ENCODE measurements at places on chromosomes 12 and 14.
A peak's percentile ranks its signal among the peaks of the same experiment; 100 is the strongest.

- no peak for DNase-seq
Observed at GRCh38 chr14:61652526-61653262, 42.6 kb upstream of the HIF1A start.

DNA sequence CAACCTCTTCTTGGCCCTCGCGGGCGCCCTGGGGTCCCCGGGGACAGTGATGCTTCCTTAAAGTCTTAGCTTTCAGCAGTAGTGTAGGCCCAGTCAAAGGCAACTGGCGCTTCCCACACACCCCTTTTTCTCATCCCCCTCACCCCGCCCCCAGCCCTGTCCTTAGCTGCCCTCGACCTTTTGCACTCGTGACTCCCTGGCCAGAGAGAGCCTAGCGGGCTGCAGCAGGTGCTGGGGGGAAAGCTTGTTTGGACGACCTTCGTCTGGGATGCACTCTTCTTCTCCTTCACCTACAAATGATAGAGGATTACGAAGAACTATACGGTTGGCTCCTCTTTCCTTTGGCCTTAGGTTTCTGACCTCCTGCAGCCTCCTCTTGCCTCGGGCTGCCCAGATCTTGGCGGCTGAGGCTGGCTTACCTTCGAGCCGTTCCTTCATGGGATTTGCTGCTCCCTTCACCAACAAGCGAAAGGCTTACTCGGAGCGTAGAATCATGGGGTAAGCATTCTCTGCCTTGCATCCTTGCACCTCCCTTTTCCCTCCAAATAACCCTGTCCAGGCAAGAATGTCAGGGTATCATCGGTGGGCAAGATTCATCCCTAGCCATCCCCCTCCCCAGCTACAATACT, 815 bp downstream of the COQ10A start:
- DNase-seq: no peak

DNA sequence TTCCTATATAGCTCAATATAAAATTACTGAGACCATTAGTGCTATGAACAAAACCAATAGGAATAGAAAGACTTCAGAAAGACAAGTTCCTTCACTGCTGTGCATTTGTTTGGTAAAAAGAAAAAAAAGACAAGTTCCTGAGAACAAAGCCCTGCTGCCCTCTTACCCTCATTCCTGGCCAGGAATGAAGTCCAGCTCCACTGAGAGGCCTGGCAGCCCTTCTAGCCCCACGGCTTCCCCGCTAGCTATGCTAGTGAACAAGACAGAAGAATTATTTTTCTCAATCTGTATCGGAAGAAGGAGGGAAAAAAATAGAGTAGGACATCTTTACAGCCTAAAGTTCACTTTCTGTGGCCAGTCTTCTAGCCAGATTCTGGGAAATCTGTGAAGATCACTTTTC, 1.6 kb downstream of the MFAP5 start:
- DNase-seq: no peak

DNA sequence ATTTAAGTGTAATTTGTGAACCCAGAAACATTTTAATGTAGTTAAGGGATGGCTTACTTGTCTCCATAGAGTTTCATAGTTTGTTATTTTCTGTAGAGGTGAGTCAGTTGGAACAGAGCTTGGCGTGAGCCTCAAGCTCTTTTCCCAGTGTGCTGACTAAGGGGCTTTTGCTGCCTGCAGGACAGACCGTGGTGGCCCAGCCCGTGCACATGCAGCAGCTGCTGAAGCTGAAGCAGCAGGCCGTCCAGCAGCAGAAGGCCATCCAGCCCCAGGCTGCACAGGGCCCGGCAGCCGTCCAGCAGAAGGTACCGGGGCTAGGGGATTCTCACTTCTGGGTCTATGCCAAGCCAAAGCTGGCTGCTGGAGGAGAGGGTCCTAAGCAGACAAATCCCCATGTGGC, 76.9 kb downstream of the DDX51 start:
- no peak for DNase-seq

DNA sequence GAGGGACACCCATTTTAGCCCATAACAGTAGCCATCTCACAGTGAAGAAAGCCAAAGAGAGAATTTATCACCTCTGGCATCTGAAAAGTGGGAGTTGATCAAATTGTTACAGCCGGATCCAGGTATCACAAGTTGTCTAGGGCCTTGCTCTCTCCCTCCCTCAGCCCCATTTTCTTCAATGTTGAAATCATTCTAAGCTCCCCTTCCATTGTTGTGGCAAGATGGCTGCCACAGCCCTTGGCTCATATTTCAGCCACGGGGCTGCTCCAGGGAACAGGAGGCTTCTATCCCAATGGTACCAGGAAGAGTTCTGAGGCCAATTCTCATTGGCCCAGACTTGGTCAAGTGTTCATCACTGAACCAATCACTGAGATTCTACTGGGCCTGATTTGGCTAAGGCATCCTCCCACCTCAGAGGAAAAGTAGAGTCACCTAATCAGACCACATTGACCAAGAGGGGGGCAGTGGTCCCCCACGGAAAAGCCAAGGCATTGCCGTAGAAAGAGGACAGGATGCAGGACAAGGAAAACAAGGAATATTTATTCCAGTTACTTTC, 106.2 kb downstream of the GPATCH2L start:
- no peak for DNase-seq

DNA sequence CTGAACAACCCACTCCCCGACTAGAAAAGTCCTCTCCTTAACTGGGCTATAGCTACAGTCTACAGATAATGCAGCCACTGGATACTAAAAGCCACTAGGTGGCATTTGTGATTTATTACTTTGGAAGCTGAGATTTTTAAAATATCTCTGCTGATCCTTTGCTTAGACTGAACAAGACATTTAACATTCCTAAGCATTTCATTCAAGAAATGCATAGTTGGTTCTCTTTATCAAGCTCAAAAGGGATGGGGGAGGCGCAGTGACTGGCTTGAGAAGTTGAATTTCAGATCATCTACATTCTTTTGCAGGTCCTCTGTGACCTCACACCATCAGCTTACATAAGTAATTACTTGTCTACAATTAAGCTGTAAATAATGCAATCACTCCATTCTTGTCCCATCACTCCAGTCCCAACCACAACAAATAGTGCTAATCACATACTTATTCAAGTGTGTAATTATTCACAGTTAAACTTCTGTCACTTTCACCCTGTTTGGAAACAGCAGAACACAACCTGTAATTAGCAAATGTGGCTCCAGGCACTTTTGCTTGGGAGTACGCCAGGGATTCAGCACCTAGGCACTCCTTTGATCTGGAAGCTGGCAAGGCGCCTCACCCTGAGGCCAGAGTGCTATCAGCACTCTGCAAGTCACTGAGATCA, 203.6 kb downstream of the NOVA1 start:
- peak; percentile 15 for DNase-seq

DNA sequence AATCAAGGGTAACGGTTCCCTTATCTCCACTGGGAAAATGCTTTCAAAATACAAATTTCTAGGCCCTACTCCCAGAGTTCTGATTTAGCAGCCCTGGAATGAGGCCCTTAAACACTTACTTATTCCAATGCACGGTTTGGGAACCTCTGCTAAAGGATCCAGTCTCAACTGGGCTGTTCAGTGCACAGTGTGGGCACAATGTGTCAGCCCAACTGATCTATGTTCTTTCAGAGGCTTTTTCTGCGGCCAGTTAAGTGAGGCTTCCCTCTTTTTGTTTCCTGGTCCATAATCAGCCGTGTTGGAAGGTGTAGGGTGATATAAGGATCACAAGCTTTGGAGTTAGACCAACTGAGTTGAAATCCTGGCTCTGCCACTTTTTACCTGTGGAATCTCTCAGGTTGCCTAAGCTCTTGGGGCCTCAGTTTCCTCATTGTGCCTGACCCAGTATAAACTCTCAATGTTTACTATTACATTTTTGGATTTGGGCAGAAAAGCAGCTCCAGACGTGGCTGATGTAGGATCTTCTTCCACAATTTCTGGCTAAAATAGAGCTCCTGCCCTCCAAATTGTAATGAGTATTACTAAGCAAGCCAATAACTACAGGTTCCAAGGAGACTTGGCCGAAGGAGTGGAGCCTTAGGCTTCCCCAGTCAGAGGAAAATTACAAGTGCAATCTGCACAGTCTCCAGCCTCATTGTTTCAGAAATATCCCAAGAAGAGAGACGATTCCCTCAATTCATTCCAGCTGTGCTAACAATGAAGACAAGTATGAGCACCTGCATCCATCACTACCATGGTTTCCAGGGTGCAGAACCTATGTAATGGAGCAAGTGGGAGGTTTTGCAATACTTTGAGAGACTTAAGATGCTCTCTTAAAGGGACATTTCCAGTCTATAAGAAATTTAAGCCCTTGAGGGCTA, 2.3 kb upstream of the ANGEL1 start:
- DNase-seq: no peak

GRCh38 chr12:108349278-108349688, 10.2 kb upstream of the CMKLR1 start:
- DNase-seq: no peak

- no peak for DNase-seq
Observed at GRCh38 chr12:19965196-19966038, 402.9 kb upstream of the PDE3A start.

GRCh38 chr14:23513005-23513817, 38.4 kb downstream of the ZFHX2 start:
- no peak for DNase-seq

DNA sequence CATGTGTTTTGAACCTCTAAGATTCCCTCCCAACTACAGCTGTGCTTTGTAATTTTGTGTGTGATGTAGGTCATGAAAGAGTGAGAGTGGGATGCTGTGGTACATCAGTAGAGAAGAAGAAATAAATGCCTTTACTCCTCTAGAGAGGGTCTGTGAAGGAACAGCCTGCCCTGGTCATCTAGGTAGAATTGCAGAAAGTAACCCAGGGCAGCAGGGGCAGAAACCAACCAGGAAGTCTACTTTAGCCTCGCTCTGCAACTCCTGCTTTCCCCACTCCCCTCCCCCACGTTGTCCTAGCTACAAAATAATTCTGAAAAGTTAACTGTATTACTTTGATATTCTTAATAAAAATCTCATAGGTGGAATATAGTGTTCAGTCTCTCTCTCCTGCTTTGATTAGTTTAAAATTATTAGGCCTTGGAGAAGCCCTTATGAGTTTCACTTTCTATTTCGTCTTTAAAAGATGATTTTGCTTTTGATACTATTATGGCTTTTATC, 7.5 kb downstream of the TBK1 start:
- peak; percentile 38 for DNase-seq

DNA sequence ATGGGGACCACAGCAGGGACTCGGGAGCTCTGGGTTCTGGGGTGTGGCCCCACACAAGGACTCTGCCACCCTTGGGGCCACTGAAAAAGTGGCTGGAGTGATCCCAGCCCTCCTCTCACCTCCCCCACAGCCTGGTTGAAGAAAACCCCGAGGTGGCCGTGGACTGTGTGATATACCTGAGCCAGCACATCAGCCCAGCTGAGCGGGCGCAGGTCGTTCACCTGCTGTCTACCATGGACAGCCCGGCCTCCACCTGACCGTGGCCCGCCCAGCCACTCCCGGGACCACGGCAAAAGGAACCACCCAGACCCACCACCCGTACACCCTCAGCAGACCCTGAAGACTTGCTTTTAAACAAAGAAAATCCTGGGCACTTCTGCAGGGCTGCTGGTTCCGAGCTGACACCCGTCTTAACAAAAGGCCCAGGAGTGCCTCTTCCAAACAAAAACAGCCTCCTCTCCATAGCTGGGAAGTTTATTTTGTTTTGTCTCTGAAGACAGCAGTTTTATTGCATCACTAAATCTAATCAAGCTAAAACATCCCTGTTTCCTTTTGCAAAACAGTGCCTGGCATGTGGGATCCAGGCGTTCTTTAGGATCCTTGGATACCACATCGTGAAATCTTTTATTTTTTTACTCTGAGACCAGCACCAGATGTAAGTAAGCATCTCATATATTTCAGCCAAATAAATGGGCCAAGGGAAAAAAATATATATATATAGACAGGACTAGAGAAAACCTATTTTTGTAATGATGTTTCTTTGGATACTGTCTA, 42.8 kb downstream of the FOXN4 start:
- DNase-seq: no peak

GRCh38 chr12:98896938-98897337, 251.8 kb downstream of the APAF1 start:
- no peak for DNase-seq

GRCh38 chr12:113203852-113204760, 17.2 kb upstream of the TPCN1 start:
- DNase-seq: peak; percentile 54

GRCh38 chr12:15155271-15155670, 65.9 kb downstream of the RERG start:
- peak; percentile 12 for DNase-seq

GRCh38 chr12:122839907-122840554, 4.8 kb downstream of the HIP1R start:
- DNase-seq: no peak

DNA sequence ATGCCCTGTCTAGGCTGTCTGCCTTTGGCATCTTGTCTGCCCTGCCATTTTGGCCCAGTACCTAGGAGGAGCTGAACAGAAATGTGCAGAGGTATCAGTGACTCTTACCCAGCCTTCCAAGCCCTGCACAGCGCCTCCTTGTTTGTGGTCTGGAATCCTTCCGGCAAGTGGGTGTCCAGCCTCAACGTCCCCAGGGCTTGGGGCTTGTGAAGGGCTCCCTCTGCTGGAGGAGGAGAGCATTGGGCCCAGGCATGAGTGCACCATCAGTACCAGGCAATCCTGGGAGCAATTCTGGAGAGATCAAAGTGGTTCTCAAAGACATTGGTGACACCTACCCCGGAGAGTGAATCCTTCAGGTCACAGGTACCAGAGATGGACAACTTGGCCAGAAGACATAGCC, 2.4 kb upstream of the TCL1B start:
- no peak for DNase-seq

DNA sequence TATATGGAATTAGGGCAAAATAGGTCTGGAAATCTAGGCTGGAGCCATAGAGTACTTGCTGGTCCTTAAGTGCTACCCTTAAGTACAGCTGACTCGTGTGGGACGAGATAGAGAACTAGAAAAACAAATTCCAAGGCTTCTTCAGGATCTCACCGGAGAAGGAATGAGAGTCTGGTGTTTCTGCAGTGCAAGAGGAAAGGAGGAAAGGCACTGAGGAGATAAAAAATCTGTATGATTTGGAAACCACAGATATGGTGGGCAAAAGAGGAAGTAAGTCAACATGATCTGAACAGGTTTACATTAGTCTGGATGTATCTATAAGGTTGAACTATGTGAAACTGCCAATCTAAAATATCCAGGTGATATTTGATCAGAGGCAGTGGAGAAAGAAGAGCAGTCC, 134.4 kb upstream of the SOX5 start:
- no peak for DNase-seq

DNA sequence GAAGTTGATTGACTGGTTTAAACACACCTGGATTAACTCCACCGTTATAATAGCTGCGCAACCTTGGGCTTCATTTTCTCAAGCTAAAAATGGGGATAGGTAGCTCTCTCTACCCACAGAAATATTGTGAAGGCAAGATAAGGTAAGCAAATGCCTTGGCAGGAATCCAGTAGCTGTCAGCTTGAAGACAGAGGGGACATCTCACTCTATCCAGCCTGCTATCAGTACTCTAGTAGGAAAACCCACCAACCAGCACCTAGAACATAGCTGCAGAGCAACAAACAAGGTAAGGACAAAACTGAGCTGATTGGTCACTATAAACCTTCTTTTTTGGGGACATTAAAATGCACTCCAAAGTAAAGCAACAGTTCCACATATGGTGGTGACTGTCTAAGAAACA, 7.7 kb downstream of the CSRP2 start:
- DNase-seq: no peak

Measured in HCEC 1CT (cell line).